ENCODE measurements at places on chromosomes 3 and 15.

DNA sequence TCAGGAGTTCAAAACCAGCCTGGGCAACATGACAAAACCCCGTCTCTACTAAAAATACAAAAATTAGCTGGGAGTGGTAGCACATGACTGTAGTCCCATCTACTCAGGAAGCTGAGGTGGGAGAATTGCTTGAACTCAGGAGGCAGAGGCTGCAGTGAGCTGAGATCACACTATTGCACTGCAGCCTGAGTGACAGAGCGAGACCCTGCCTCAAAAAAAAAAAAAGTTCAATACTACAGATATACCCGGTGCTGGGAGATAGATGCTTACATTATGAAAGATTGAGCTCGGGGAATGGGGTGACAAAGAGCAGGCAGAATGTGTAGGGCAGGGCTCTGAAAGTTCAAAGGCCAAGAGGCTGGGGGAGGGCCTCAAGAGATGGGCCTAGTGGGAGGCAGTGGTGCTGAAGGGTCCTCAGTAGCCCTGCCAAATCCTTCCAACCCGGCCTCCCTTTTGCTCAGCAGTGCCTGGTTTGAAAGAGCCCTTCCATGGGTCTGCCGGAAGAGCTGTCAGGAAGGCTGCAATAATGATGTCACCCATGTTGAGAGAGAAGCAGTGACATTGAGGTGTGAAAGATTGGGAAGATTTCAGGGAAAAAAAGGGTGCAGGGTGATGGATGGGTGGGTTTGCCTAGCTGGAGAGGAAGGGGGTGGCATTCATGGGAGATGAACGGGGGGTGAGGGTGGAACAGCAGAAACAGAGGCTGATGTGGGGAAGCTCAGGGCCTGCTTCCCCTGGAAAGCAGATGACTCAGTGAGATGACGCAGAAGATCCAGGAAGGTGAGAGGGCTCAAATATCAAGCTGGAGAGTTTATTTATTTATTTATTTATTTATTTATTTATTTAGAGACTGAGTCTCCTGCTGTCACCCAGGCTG lies 20.0 kb upstream of the IREB2 start:
- no peak for DNase-seq

DNA sequence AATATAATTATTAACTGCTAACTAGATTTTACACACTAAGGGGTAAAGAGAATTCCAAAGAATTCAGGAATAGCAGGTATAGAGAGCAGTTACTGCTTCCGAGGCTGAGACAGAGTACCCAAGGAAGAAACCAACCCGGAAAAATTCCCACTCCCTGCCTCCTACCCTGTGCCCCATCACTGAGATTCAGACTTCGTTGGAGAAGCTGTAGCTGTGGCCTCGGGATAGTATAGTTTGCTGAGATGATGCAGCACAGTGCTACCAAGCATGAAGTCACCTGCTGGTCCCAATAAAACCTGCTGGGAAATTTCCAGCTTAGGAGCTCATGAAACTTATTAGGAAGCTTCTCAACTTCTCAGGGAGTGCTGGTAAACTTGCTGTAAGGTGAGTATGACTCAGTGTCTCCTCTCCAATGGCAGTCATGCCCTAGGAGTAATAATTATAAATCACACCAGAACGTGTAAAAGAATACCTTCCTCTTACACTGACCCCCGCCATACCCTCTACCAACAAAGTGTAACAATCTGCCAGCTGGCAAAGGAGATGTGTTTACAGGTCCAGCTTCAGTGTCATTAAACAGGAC lies 215.2 kb upstream of the ROBO2 start:
- DNase-seq: no peak

GRCh38 chr3:176293276-176293675 lies 904.0 kb downstream of the TBL1XR1 start:
- DNase-seq: no peak

GRCh38 chr3:152258448-152259393 lies 10.0 kb upstream of the MBNL1 start:
- peak; percentile 73 for DNase-seq

DNA sequence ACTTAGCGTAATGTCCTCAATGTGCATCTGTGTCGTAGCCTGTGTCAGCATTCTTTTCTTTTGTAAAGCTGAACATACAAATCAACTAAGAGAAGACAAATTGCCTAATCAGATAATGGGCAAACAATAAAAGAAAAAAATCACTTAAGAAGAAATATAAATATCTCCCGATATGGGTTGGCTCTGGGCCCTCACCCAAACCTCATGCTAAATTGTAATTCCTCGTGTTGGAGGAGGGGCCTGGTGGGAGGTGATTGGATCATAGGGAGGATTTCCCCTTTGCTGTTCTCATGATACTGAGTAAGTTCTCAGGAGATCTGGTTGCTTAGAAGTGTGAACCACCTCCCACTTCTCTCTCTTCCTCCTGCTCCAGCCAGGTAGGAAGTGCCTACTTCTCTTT lies 285.0 kb upstream of the LYSMD4 start:
- no peak for DNase-seq

DNA sequence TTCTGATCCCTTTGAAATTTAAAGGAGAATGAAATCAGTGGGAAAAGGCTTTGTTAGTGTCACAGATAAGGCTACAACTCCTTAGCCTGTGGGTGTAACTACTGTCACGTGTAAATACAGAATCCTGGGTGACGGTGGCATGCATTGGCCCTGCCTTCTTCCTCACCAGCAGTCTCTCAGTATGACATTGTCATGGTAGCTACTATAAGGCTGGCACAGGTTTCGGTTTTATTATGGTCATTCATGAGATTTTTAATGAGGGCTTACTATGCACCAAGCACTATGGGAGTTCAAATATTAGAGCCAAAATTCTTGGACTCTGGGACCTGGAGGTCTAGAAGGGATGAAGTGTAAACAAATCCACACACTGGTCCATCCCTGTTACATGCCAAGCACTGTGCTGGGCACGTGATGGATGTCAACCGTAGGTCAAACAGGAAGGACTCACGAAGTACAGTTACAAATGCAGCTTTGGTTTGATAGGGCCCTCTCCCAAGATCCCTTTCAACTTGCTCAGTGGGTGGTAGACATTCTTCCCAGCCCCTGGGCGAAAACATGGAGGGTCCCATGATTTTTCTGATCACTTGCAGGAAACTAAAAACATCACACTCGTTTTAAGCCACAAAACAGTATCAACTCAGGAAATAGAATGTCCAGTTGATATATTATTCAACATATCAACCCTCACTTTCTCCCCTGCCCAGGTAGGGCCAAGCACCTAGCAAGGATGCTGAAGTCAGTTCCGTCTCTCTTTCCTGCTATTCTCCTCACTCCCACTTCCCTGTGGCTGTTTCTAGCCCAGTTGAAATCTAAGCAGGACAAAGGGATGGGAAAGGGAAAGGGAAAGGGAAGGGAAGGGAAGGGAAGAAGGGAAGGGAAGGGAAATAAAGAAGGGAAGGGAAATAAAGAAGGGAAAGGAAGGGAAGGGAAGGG lies 25.3 kb downstream of the BFSP2 start:
- no peak for DNase-seq
